ENCODE measurements at places on chromosomes 6 and 20.
A peak's percentile ranks its signal among the peaks of the same experiment; 100 is the strongest.

DNA sequence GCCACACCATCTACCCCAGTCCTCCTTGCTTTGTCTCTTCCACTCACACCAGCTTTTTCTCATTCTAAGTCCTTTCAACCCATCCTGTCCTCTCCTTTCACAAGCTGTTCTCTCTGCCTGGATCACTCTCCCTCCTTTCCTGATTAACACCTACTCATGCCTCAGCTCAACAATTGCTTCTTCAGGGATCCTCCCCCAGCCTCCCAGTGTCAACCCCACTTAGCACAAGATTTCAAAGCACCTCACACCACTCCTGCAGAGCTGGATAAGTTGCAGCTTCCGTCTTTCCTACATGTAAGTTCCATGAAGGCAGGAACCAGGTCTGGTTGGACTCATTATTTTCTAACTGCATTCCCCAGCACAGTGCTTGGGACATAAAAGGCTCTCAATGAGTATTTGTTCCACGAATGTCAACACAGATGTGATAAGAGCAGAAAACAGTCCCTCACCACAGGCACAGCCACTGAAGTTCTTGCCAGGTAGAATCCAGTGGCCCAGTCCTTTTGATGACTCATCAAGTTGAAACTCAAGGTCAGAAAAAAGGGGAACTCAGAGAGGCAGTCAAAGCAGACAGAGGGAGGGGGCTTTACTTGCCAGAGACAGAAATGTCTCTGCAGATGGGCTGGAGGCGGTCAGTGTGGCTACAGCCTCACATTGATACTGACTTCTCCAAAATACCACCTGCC, 193.4 kb upstream of the PRDM1 start:
- DNase-seq, result no peak

DNA sequence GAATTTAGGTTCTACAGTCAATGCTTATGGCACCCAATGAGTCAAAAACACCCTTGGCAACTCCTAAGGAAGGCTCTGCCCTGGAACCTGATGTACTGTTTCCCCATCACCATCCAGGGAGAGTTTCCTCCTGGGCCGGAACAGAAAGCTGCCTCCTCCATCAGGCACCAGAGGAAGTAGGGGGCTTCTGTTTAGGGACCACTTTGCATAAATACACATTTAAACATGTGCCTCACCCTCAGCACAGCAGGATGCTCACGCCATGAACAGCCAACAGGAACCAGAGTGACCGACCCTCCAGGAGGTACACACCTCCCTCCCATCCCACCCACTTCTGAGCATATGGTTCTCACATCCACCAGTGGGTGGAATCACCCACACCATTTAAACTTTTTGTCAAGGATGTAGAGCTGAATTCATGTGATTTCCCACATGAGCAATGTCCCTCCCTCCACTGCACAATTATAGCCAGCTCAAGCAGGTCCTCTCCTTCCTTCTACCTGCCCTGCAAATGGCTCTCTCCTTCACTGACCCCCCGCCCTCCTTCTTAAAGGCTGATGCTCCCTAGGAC, 14.8 kb downstream of the DDRGK1 start:
- peak; percentile 32 for DNase-seq

- peak; percentile 22 for DNase-seq
These were observed 46.8 kb upstream of the BHLHE23 start for GRCh38 chr20:63053432-63054102.

- DNase-seq, result no peak
These were observed 15.6 kb downstream of the ULBP1 start for GRCh38 chr6:149979293-149979692.

DNA sequence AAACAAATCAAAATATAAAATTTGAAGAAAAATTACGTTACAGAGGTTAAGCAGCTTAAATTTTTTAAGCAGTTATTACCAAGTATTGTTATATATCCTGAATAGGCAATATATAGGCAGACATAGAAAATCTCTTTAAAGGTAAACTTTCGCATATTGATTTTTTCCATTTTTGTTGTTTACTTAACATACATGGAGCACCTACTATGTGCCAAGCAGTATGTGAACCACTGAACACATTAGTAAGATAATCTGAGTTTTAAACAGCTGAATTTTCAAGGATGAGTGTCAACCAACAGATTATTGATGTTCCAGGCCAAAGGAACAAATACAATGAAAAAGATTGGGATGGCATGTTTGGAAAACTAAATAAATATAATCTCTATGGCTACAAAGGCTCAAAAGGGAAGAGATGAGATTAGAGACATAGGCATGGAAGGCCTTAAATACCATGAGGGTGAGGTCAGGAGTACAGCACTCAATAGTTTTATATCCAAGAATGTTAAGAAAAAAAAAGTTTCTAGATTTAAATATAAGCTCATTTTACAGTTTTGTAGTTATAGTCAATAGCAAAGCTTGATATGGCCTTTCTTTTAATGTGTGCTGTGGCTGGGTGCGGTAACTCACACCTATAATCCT, 277.5 kb downstream of the PTPRK start:
- no peak for DNase-seq

DNA sequence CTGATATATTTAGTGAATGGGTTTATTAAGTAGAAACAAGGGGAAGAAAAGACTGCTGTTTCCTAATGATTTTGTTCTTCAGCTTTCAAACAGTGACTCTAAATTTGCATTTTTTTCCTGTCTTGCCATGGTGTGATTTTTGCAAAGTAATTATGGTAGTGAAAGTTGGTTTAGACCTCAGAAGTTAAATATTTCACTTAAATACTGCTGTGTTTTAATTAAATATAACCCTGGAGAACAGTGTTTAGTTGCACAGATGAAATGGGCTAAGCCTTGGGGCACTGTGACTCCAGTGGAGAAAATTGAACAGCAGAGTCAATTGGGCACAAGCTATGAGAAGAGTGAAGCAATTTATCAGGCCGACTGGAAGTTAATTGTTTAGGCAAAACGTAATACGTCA, 111.1 kb upstream of the MCHR2 start:
- DNase-seq, result no peak

DNA sequence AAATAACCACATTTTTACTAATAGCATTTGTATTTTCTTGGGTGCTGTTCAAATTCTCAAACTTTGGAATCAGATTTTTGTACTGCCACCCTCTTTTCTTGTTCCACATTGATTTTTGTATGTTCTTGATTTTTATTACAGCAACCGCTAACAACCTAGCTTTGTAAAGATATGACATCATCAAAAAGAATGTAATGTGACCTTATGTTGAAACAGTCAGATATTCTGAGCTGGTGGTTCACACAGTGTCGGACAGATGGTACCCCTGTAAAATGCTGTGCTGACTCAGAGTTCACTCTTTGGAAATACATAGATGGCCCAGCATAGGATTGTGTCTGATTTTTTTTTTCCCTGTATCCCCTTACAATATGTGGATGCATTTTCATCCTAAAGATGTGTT, 118.9 kb downstream of the QKI start:
- DNase-seq, result no peak

GRCh38 chr6:3356824-3357420, 98.2 kb downstream of the PSMG4 start:
- DNase-seq, result no peak

DNA sequence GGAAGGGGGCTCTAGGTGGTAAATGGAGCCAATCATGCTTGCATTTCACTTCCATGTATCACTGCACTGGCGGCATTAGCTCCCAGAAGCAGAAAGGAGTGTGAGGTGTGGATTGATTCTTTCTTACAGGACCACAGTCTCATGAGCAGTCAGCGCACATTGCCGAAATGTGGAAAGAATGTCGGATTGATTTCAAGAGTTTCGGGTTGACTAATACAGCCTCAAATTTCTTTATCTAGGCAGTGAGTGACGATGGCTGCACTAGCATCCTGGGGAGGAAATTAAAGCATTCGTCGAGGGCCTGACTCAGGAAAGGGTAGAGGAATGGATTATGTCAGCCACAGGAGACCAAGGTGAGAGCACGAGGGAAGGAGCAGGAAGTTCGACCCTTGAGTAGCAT, 222.8 kb upstream of the CDYL start:
- DNase-seq, result no peak

DNA sequence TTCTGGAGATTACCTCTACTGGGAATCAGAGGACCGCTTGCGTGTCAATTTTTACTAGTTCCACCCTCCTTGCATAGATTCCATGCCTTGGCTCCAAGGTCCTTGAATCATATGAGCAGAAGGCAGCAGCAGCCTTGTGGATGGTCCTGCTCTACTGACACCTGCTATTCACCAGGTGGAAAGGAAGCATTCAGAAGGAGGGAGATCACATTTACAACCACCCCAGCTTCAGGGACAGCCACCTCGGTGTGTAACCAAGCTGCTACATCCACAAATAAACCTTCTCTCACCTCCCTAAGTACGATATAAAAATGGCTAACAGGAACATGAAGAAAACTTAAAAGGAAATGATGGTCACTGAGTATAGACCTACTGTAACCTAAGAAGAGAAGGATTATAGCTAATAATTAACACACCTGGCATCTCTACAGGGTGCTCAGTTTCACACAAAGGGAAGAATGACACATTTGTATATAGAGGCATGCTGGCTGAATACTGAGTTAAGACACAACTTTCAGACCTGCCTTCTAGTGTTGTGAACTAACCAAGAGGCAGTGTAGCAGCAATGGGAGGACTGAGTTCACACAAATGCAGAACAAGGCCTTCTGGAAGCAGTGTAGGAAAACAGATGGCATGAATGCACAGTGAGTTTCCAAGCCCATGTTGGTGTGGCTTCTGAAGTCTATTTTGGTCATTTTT, 46.3 kb upstream of the SRPK1 start:
- DNase-seq, result peak; percentile 25

GRCh38 chr20:50251992-50252511, 61.4 kb downstream of the CEBPB start:
- no peak for DNase-seq

- no peak for DNase-seq
These were observed 37.3 kb upstream of the AHI1 start for GRCh38 chr6:135534773-135535380.

DNA sequence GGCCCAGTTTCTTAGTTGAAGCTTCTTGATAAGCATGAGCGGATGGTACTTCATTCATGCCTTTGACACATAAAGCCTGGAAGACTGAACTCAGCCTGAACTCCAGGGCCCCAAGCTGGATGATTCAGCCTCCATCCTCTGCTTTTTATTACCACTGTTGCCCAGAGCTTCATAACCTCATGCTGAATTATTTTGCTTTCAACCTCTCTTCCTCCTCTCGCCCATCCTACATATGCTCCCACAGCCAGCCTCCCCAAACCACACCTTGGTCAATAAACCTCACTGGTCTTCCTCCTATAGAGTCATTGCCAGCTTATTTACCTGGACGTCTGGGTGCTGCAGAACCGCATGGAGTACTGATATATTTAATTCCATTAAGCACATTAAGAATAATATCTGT, 59.4 kb downstream of the SLC35B3 start:
- DNase-seq, result no peak

DNA sequence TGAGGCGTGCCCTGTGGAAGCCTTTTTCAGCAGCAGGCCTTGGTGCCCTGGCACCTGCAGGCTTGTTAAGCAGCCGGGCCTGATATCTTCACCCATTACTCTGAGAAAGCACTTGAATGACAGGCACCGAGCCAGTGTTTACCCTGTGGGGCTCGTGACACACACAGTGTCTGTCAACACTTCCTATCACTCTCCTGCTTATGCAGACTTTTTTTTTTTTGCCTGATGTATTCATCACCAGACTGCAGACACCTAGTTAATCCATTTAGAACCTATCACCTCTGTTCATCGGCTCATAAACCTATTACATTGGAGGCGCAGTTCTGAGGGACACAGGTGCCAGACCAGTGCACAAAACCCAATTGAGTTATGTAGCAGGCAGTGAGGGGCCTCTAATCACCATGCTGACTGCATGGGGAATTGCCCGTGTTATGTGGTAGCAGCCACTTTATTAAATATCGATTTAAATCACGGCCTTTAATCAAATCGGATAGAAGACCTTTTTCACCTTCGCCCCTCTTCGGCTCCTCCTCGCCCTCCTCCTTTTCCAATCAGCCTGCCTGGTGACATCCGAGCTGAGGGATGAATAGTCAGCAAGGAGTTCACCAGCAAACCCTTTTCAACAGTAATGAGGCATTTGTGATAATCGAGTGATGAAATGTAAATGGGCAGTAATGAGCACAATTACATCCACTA, 962.9 kb upstream of the SLC35B3 start:
- DNase-seq, result no peak

- no peak for DNase-seq
These were observed 6.0 kb downstream of the RFX6 start for GRCh38 chr6:116883005-116883404.

DNA sequence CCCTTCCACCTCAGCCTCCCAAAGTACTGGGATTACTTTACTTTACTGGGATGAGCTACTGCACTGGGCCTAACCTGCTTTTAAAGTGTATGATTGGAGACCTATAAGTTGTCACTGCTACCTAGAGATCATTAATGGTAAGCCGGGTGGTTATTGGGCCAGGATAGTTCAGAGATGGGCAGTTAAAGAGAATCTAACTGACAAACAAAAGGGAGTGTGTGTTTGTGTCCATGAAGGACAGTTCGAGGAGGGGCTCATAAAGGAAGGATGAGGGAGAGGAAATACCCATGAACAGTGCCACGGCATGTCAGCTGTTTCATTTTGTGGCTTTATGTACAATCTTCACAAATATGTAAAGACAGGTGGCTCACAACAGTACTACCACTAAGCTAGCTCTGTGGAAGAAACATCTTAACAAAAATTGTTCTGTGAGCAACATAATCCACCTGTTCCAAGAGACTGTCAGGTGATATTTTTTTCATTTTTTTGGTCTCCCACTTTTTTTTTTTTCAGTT, 69.7 kb upstream of the FAM8A1 start:
- no peak for DNase-seq

- no peak for DNase-seq
These were observed 117.1 kb upstream of the SPTLC3 start for GRCh38 chr20:12891643-12892042.

DNA sequence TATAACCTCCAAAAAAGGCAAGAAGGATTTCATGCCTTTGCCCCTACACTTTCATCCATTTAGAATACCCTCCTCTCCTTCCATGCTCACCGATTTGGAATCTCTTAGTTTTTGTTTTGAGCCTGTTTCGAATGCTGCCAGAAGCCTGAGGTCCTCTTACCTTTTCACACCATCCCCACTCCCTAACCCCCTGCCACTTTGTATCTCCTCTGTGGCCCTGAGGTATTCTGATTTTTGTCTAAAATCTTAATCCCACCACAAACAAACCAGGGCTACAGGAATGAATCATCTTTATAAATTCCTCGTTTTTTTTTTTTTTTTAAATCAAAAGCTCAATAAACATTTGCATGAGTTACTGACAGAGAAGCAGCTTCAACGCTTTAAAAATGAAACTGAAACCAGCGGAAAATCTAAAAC, 1.6 kb upstream of the RPS12 start:
- DNase-seq, result no peak

DNA sequence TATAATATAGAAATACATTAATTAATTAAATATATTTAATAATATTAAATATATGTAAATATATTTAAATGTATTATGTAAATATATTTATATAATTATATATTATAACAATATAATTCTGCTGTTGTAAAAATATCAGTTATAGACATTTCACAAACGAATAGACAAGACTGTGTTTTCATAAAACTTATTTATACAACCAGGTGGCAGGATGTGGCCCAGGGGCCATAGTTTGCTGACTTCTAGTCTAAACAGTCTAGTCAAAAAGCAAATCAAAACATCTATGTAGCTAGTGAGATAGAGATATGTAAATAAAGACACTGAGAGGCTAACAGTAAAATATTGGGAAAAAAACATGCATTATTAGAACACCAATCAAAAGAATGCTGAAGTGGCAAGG, 136.4 kb downstream of the TBXT start:
- no peak for DNase-seq

- no peak for DNase-seq
These were observed 99.7 kb downstream of the EYA2 start for GRCh38 chr20:46994341-46994740.

- DNase-seq, result peak; percentile 55
These were observed 4.0 kb upstream of the LIN28B start for GRCh38 chr6:104952911-104953399.

Measured in H7 (cell line).